Peyer's patch (tissue), 4 donors: ENCODE measurements at places on chromosomes 3 and 15. TPM values are rescaled to one million over a fixed set of nuclear protein-coding genes. Genes with fewer than 3 reads are reported as not detected.

GOLGA6B gene
- not detected for total RNA-seq

A4GNT gene
- not detected for total RNA-seq

OSTN gene
- not detected for total RNA-seq

SERPINI2 gene
- total RNA-seq: 5.0 TPM

OR5AC2 gene
- total RNA-seq: not detected

DYNLT2B gene
- 6.0 TPM for total RNA-seq

RETNLB gene
- total RNA-seq: 21.5 TPM

EOGT gene
- 11.4 TPM for total RNA-seq

MAPKAPK3 gene
- 25.6 TPM for total RNA-seq

TTLL13 gene
- total RNA-seq: not detected

CHDH gene
- 57.8 TPM for total RNA-seq

WWTR1 gene
- total RNA-seq: 13.8 TPM

NDUFAF3 gene
- 64.7 TPM for total RNA-seq

XCR1 gene
- not detected for total RNA-seq

GASK1A gene
- 6.3 TPM for total RNA-seq

SLC2A2 gene
- total RNA-seq: 115 TPM

ALDH1A3 gene
- total RNA-seq: 99.9 TPM

NAALADL2 gene
- total RNA-seq: 15.7 TPM

SPATA12 gene
- not detected for total RNA-seq

TM6SF1 gene
- not detected for total RNA-seq

CPLX3 gene
- total RNA-seq: not detected

TGM5 gene
- total RNA-seq: not detected

SLC22A13 gene
- not detected for total RNA-seq

NTRK3 gene
- 1.9 TPM for total RNA-seq

SH2D7 gene
- 3.3 TPM for total RNA-seq

CD96 gene
- total RNA-seq: 15.7 TPM

GPR62 gene
- not detected for total RNA-seq

CLASP2 gene
- 37.0 TPM for total RNA-seq

PPM1L gene
- 13.0 TPM for total RNA-seq

TUSC7 gene
- not detected for total RNA-seq

NUDT16 gene
- 164 TPM for total RNA-seq

MAP2K5 gene
- 21.6 TPM for total RNA-seq

ARGFX gene
- not detected for total RNA-seq

IL17RC gene
- 125 TPM for total RNA-seq

CYP8B1 gene
- total RNA-seq: not detected

LRTM1 gene
- total RNA-seq: not detected

RTP3 gene
- total RNA-seq: not detected

RPUSD2 gene
- total RNA-seq: 6.2 TPM

NR2F2 gene
- total RNA-seq: 7.9 TPM

PLA2G4E gene
- total RNA-seq: not detected

GNL3 gene
- total RNA-seq: 21.5 TPM

GOLGA8J gene
- total RNA-seq: not detected

UNC13C gene
- 3.3 TPM for total RNA-seq

SLC27A2 gene
- total RNA-seq: 47.9 TPM

THSD4 gene
- 59.5 TPM for total RNA-seq

EFCC1 gene
- 3.4 TPM for total RNA-seq

MOBP gene
- not detected for total RNA-seq

NMB gene
- 1.6 TPM for total RNA-seq

USP19 gene
- total RNA-seq: 60.2 TPM

APPL1 gene
- 35.5 TPM for total RNA-seq

C3orf52 gene
- 27.7 TPM for total RNA-seq

SLC25A20 gene
- 39.3 TPM for total RNA-seq

SIN3A gene
- 53.6 TPM for total RNA-seq

CFAP100 gene
- not detected for total RNA-seq

CPNE9 gene
- total RNA-seq: not detected

ZNF860 gene
- 10.7 TPM for total RNA-seq
